Head of caudate nucleus (tissue), 42 donors: ENCODE measurements at places on chromosomes 3 and 15.

GRCh38 chr3:34268032-34268709, 469.7 kb downstream of the PDCD6IP start:
- DNase-seq, result no peak

DNA sequence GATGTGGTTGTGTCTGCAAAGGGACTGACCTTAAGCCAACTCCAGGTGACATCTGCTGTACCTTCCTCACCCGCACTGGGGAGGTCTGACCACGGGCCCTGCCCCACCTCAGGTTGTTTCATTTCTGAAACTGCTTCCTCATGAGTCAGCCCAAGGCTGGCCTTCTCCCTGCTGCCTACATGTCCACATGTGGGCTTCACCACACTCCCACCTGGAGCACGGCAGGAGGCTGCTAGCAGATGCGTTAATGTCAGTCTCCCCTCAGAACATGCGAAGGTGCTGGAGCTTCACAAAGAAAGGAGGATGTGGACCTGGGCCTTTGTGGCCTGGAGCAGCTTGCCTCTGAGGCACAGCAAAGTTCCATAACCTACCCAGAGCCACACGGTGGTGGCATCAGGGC, 69.4 kb upstream of the PLXNA1 start:
- no peak for DNase-seq

DNA sequence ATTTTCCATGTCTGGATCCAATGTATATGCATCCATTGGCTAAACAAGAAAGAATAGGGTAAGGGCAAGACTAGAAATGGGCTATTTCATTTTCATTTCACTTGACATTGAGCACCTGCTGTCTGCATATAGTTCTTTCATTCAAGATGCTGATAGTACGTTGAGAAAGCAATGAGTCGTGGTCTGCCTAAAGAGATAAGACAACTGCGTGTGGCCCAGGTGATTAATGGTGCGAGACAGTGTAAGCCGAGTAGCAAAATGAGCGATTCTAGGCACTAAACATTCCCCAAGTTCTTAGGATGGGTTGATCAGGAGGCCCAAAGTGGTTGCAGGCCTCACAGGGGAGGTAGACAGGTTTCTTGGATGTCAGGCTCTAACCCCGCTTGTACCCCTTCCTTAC, 235.4 kb downstream of the PDCD6IP start:
- no peak for DNase-seq

GRCh38 chr3:32401126-32401525, 9.5 kb downstream of the CMTM7 start:
- no peak for DNase-seq

DNA sequence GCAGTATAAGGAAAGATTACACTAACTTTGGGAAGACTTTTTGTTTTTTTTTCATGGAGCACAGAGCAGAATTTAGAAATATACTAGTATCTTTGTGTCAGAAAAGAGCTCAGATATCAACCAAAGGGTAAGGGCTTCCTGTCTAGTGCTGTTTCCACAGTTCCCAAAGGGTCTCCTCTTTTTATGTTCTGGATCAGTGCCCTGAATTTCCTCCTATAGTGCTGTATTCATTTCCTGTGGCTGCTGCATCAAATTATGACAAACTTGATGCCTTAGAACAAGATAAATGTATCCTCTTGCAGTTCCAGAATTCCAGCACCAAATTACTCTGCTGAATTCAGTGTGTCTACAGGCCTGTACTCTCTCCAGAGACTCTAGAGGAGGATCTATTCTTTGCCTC, 219.8 kb upstream of the THRB start:
- no peak for DNase-seq

GRCh38 chr15:80970018-80970657, 19.5 kb downstream of the MESD start:
- peak; percentile 77 for DNase-seq

GRCh38 chr15:78987556-78988360, 42.9 kb upstream of the CTSH start:
- DNase-seq, result no peak

GRCh38 chr3:183548262-183548769, 7.2 kb downstream of the KLHL6 start:
- no peak for DNase-seq

DNA sequence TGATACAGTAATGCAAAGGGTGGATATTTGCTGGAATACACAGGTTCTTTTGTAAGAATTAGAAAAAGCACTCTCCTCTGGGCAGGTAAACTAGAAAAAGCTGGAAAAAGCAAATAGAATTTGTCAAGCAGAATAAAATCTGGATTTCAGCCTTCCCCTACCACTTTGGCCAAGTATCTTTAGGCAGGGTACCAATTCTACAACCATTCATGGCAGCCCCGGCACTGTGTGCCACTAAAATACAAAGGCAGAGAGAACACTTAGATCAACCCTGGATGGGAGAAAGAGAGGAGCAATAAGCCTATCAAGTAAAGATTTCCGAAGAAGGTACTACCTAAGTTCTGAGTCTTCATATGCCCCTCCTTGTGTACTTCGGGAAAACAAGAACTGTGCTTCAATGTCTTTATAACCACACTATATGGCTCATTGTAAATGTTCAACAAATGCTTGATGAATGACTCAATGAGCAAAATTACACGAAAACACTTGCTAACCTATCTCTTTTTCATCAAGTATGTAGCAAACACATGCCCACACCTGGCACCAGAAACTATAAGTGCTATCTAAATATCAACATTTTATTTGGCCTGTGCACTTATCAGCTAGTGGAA, 20.8 kb downstream of the STAG1 start:
- DNase-seq, result no peak

DNA sequence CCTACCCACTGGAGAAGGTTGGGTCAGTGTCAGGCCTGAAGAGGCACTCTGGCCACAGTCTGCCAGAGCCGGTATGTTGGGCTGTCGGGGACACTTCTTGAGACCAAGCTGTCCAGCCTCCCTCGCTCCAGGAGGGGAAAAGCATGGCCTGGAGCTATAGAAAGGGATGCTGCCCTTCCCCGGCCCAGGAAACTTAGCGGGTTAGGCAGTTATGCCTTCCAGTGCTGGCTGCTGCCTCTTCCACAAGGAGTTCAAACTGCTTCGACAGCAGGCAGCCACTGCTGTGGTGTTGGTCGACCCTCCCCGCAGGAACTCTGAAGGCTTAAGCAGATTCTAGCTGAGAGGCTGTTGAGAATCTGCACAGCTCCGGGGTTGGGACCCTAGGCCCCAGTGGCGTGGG, 819.4 kb downstream of the DIPK2A start:
- DNase-seq, result no peak

DNA sequence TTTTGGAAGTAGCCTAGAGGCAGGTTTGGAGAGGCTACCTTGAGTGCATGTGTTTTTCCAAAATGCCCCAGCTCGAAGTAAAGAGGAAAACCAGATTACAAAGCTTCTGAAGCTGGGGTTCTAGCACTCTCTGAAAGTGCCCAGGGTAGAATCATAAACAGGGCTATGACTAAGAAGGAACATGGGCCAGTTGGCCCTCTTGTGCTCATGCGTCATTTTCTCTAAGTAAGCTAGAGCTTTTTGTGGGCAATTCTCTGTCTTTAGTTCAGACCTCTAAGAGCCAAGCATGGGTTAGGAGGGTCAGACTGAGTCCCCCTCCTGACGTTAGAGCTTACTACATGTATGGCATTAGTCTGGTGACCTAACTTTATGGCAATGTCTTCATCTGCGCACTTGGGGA, 129.5 kb upstream of the UMPS start:
- no peak for DNase-seq

DNA sequence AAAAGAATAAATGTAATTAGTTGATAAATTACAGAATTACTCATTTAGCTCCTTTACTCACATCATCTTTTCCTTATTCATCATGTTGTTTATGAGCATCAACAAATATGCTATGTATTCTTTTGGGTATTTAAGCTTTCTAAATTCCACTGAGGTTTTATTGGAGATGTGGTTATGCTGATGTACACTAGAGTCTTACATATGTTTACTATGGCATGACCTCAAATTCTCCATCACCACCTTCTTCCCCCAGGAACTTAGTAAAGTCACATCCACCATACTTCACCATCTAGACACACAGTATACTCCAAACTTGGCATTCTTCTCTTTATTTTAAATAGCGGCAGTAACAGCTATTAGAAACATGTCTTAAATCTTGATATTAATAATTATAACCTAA, 74.1 kb upstream of the MELTF start:
- no peak for DNase-seq

- DNase-seq, result no peak
Measured at GRCh38 chr3:176349706-176350105, 847.6 kb downstream of the TBL1XR1 start.

DNA sequence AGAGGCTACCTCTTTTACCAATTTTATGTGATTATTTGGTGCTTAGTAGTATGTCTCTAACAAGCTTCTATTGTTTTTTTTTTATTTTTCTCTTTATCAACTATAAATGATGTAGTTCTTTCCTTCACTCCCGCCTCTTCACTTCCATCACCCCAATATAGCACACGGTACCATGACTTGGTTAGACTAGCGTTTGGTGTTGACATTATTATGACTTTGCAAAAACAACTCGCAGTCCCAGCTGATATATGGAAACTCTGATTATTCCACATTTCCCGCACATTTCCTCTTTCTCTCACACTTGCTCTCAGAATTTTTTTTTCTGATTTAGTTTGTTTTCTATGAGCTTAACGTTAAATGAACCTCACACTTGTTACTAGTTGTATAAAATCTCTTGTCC, 162.2 kb downstream of the GREM1 start:
- no peak for DNase-seq

DNA sequence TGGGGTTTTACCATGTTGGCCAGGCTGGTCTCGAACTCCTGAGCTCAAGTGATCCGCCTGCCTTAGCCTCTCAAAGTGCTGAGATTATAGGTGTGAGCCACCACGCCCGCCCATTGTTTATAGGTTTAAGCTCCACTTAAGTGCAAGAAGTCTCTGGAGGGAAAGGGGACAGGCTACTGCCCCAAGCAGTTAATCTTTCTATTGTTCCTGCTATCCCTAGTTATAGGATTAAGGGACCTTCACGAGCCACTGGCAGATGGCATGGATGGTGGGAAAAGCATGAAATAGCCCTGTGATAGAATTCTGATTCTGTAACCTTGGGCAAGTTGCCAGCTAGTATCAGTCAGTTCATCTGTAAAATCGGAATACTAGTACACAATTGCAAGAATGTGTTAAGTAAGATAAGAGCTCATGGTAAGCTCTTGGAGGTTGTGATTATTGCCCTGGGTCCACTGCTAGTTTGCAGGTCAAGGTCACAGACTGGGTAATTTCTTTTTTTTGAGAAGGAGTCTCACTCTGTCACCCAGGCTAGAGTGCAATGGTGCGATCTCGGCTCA, 5.3 kb upstream of the RBPMS2 start:
- DNase-seq, result no peak

DNA sequence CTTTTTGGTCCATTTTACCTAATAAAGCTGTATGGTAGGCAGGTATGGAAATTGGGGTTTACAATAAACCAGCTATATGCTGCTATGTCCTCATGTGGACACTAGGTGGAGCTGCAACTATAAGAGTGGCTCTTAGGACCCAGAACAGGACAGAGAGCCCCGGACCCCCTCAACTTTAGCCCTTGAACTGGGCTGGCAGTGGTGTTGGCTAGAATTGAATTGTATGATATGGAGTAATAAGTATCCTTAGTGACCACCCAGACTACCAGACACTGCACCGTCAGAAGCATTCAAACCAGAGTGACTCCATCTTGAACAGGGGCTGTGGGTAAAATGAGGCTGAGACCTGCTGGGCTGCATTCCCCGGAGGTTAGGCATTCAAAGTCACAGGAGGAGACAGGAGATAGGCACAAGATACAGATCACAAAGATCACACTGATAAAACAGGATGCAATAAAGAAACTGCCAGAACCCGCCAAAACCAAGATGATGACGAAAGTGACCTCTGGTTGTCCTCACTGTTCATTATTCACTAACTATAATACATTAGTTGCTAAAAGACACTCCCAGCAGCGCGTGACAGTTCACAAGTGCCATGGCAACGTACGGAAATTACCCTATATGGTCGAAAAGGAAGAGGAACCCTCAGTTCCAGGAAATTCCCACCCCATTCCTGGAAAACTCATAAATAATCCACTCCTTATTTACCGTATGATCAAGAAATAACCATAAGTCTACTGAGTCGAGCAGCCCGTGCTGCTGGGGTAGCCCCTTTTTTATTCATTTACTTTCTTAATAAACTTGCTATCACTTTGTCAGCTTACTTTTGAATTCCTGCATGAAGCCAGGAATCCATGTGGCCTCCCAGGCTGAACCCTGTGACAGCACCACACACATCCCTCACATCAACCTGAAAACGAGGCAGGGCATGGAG, 68.7 kb upstream of the BLM start:
- peak; percentile 66 for DNase-seq

GRCh38 chr15:70198441-70199123, 100.9 kb upstream of the TLE3 start:
- DNase-seq, result no peak

DNA sequence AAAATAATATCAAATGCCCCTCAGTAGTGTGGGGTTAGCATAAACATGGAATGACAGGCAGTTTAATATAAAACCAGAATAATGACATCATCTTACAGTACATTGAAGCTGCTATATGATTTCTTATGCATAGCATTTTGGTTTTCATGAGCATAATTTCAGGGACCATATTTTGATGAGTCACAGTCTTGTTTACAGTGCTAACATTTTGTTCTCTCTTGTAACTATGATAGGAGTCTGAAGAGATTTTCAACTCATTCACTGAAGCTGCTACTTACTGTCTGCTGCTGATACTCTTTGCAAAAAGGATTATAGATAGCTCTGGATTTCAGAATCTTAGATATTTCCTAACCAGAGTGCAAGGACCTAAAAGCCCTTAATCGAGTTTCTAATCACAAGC, 92.6 kb upstream of the CCDC54 start:
- no peak for DNase-seq

DNA sequence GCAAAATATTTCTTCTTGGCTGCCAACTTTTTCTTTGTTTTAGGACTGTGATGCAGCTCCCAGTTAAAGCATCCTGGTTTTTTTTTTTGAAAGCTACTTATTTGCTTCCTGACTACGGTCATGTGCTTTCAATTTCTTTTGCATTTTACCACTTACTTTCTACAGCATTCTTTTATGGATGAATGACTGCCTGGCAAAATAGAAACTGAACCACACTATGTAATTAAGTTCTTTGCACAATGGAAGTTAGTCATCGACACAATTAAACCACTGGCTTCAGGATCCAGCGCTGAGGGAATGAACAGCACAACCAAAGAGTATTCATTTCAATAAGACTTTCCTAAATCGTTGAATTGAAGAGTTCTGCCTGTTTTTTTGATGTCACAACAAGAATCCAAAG, 82.2 kb upstream of the EPHA3 start:
- no peak for DNase-seq

GRCh38 chr3:85801955-85802354, 843.2 kb downstream of the CADM2 start:
- peak; percentile 29 for DNase-seq
